ENCODE measurements at places on chromosomes 2 and 18.

GRCh38 chr2:130387071-130387400 is 31.2 kb downstream of the PTPN18 start:
- no peak for DNase-seq

GRCh38 chr2:146814971-146815370 is 1029.9 kb upstream of the ACVR2A start:
- no peak for DNase-seq

GRCh38 chr2:70831861-70832260 is 3.8 kb downstream of the CD207 start:
- no peak for DNase-seq

DNA sequence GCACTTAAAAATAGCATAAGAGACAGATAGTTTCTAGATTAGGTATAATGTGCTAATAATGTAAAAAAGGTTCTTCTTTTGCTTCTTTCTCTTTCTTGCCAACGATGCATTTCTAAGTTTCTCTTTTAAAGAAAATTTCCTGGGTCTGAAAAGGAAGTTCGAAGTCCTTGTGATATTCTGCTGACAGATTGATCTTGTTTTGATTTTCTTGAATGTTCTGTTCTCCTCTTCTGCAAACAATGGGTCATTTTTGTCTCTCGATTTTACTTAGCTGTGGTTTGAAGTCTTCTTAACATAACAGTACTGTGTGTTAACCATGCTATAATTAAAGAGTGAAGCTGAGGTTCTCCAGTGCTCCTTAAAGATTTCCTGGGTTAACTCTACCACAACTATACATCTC is 61.1 kb upstream of the ACYP2 start:
- no peak for DNase-seq

DNA sequence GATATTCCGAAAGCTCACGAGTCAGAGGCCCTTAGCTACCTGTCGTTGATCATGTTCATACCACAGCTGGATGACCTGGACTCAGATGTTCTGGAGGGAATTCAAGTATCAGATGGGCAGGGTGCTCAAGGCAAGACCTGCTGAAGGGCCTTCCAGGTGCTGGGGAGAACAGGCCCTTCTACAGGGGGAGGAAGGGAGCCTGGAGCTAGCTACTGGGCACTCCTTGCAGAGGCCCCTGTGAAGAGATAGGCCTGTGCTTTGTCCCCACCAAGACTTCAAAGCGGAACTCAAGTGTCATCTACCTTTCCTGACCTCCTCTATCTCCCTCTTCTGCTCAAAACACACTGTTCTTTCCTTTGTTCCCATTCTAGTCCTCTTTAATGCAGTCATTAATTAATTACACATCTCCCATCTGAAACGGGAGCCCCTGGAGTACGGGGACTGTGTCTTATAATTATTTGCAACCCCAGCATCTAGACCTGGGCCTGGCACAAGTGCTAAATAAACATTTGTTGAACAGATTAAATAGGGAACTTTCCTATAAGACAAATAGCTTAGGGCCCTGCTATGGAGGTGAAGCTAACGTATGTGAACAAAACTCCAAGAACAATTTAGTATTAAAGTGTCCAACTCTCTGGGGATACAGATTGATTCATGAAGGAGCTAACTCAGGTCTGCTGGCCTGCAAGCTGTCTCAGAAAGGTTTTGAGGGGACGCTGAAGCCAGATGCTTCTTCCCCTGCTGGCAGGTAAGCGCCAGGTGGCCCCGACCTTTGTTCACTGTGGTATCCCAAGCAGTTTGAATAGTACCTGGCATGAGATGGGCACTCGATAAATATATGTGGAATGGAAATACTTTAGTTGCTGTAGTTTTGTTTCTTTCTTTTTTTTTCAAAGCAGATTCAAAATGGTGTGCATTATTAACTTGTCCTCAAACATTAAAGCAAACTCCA is 22.0 kb downstream of the RHOB start:
- no peak for DNase-seq

GRCh38 chr2:229223107-229223506 is 48.0 kb downstream of the PID1 start:
- no peak for DNase-seq

DNA sequence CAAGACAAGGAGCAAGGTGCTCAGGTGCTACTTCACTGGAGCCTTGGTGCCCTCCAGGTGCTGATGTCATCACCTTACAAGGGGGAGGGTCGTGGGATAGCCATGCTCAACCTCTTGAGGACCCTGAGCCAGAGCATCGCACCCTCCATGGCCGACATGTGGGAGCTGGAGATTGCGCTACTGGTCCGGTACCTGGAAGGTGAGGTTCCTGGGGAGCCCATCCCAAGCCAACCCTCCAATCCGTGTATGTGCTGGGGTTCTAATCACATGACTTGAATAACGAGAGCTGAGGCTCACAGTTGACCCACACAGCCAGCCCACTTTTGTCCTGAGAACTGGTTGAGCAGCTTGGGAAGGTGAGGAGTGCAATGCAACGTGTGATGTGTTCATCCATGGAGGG is 25.9 kb downstream of the MROH2A start:
- DNase-seq: no peak

GRCh38 chr18:77249569-77250500 is at the start of gene GALR1:
Gene GALR1, plus strand, starts transcription at chr18:77249848. Its CDS starts 701 bp downstream, at chr18:77250549.
- no peak for DNase-seq

- no peak for DNase-seq
Observed at GRCh38 chr18:50791599-50792438, 28.0 kb downstream of the MRO start.

- peak; percentile 72 for DNase-seq
Observed at GRCh38 chr18:23825978-23826405, 136.7 kb downstream of the LAMA3 start.

DNA sequence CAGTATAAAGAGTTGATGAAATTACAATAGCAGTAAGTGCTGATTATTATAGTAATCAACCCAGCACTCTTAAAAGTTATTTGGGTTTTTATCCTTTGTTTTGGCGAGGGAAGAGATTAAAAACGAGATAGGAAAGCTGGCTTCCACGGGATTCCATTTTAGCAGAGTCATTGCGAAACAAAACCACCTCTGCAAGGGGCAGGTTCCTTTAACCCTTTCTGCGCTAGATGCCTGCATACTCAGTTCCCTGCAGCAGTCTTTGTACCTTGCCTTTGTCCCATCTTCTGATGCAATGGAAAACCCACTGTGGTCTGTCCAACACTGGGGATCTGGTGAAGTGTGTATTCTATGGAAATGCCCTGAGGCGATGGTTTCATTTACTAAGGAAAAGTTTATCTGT is 2.7 kb downstream of the YPEL5 start:
- DNase-seq: no peak

DNA sequence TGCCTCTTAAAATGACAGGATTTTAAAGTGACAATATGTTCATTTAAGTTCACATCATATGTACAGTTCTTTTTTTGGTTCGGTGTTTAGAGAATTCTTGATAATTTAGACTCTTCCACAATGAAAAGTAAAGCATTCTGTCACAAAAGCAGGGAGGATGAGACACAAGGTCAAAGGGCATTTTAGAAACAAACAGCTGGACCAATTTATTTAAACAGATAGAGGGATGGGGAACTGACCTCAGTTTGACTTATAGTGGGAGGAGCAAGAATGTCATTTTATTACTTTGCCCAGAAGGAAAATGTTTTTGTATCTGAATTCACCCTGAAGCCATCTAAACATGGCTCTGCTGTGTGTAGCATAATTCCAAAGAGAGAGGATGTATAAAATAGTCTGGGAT is 128.5 kb downstream of the MEIS1 start:
- no peak for DNase-seq

GRCh38 chr2:147331790-147332419 is 512.9 kb upstream of the ACVR2A start:
- DNase-seq: no peak

- no peak for DNase-seq
Observed at GRCh38 chr2:178157574-178157973, 36.7 kb upstream of the OSBPL6 start.

- no peak for DNase-seq
Observed at GRCh38 chr2:10444463-10444862, 3.7 kb downstream of the ODC1 start.

DNA sequence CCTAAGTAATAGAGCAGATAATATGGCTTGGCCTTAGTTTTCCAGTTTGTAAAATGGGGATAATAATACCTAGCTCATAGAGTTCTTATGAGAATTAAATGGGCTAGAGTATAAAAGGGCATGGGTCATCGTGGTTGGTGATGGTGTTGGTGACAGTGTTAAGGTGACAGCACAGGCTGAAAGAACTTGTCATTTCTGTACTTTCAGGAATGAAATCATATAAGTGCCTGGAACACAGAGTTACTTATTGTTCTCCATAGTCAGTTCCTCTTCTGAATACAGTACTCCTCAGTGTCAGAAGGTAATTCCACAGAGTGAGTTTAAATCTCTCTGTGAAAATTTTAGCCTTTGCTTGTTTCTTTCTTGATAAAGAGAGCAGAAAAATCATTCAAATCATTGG is 42.4 kb downstream of the KIF5C start:
- DNase-seq: no peak

GRCh38 chr2:218605432-218605831 is 2.3 kb upstream of the PLCD4 start:
- no peak for DNase-seq

DNA sequence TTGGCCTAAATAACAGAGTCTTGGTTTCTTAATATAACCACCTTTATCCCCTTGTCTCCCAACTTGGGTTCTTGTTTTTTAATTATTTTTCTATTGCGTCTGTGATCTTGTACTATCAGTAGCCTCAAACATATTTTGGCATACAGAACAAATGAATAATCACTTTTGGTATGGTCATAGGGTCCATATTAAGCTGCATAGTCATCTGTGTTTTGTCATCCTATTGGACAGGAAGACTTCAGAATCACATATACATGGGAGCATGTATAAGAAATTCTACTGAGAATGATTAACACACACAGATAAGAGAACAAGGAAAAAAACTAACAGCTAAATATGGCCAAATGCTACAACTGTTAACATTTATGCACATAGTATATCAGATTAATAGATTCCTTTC is 126.0 kb downstream of the MEP1B start:
- no peak for DNase-seq

DNA sequence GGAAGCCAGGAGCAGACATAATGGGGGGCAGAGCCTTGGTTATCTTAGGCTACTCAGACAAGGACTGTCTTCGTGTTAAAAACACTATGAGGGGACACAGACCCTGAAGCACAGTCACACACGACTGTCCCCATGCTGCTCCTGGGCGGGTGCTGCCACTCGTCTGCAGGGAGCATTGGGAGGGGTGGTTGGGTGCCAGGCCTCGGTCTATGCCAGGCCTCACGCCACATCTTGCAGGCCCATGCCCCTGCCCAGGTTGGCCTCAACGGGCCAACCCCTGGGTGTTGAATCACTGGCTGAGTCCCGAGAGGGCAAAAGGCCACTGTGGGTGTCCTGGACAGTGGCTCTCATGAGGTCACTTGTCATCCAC is 97.9 kb downstream of the USP40 start:
- DNase-seq: no peak

GRCh38 chr18:41075212-41075611 is 879.8 kb upstream of the PIK3C3 start:
- DNase-seq: no peak

- DNase-seq: no peak
Observed at GRCh38 chr2:71323386-71323785, 8.2 kb upstream of the ZNF638 start.

DNA sequence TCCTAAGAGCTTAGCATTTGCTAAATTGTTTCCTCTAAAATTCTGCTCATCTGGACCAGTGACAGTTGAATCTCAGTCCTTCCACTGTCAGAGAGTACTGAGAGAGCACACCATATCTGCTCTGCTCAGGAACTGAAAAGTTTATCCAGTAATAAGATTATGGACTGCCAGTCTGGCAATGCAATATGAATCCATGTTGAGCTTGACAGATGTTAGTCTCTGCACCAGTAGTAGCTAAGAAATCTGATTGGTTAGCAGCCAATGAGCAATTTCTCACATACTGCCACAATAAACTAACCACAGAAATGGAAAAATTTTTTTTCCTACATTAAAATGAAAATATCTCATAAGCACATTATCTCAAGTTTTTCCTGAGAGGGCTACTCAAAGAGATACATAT is 2.3 kb downstream of the PRKD3 start:
- DNase-seq: no peak

- no peak for DNase-seq
Observed at GRCh38 chr2:234827096-234827860, 124.5 kb upstream of the SH3BP4 start.

DNA sequence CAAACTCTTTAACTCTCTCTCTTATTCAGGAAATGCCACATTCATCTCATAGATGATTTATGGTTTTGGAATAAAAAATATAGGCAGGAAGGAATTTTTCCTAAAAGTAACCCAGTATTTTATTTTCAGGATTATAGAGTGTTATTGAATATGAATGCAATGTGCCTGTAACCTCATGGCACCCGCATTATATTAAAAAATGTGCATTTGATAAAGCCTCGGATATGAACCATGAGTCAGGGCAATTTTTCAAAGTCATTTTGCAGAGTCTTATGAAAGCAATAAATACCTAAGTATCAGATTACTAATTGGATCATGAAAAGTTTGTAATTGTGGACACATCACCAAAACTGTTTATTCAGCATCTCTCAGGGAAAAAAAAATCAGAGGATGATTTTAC is 573.8 kb downstream of the TSN start:
- no peak for DNase-seq

DNA sequence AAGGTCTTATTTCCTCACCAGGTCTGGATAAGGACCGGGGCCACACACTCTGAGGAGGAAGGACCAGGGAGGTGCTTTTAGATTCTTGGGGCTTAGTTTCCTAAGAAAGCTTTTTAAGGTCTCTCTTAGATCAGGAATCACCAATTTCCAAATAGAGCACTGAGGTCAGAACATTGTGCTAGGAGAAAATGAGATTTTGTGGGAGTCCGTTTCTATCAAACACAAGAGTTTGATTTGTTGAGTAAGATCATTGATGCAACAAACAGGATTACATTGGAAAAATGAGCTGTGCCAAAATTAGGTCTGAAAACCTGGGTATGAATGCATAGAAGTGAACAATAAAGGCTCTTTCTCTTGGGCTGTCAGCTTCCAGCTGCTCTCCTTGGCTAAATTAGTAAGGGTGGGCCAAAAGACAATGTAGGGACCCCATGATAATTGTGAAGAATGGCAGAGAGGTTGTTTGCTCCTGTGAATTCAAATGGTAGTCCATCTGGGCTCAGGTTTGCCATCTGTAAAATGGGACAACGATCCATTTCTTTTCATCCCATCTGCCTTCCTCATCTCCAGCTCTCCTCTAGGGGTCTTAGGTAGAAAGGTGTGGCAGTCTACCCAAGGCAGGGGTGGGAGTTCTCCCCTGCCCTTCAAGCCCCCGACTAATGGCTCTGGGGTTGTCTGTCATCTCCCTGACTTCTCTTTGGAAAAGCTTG is 20.0 kb downstream of the IGFBP2 start:
- no peak for DNase-seq

- DNase-seq: no peak
Observed at GRCh38 chr2:8643996-8644356, 37.9 kb upstream of the ID2 start.

GRCh38 chr2:74499267-74499939 is at the start of gene LBX2:
Gene LBX2, minus strand, starts transcription at chr2:74499603. Its CDS starts 66 bp downstream, at chr2:74499537.
- DNase-seq: no peak

GRCh38 chr2:148221166-148221565 is 200.3 kb downstream of the MBD5 start:
- no peak for DNase-seq

Measured in AG09309 (cell line).